Pulmonary artery endothelial cell (primary cell): ENCODE measurements at places on chromosomes 3 and 15.

DNA sequence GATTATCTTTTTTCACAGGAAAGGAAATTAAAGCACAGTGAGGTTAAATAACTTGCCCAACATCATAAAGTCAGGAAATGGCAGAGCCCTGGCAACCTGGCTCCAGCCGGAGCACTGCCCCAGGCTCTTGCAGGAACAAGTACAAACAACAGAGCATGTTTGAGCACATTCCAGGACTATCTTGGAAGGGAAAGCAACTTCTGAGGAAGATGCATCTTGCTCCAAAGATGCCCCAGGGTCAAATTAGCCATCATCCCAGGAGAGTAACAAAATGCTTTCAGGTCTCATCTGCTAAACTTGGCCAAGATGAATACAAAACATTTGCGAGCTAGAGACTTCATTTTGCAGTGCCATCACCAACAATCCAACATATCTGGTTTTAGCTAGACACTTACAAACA lies 162.4 kb upstream of the LRRN1 start:
- no peak for DNase-seq

DNA sequence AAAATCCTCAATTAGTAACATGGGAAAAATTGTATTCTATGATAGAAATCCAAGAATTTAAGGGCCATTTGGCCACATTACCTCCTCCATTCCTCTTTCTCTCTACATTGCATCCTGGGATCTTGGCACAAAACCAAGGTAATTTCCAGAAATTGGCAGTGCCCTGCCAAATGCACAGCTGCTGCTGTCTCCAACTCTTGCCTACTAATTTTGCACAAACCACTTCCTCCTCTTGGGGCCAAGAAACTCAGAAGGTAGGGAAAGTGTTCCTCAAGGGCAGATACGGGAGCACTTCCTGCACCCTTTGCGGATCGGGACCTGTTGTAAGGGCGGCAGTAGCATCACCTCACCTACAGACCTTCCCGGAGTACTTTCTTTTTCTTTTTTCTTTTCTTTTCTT lies 57.8 kb downstream of the MAP3K13 start:
- no peak for DNase-seq

DNA sequence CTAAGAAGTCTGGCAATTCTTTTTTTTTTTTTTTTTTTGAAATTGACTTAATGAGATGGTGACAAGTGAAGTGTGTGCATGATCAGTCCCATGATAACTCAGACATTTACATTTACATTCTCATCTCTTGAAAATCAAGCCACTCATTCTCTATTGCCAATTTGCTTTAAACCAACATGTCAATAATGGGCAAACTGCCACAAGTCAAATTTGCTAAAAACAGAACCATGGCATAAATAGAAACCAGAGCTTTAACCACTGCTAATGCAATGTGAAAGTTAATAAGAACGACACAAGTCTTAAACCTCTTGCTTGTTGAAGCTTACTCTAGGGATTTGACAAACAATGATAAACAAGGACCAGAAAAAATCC lies 12.0 kb upstream of the COL8A1 start:
- no peak for DNase-seq

DNA sequence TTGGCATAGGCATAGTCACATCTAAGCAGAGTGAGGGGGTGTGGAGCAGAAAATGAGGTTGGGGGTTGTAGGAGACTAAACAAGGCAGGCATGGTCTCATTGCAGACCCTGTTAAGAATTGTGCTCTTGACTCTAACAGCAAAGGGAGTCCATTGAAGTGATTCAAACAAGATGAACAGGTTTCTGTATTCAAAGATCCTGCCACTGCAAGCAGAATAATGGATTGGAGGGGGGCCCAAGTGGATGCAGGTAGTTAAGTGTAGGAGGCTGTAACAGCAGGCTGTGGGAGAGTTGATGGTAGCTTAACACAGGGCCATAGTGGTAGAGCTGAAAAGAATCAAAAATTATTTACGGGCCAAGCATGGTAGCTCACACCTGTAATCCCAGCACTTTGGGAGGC lies 34.4 kb downstream of the CASR start:
- DNase-seq, result no peak

DNA sequence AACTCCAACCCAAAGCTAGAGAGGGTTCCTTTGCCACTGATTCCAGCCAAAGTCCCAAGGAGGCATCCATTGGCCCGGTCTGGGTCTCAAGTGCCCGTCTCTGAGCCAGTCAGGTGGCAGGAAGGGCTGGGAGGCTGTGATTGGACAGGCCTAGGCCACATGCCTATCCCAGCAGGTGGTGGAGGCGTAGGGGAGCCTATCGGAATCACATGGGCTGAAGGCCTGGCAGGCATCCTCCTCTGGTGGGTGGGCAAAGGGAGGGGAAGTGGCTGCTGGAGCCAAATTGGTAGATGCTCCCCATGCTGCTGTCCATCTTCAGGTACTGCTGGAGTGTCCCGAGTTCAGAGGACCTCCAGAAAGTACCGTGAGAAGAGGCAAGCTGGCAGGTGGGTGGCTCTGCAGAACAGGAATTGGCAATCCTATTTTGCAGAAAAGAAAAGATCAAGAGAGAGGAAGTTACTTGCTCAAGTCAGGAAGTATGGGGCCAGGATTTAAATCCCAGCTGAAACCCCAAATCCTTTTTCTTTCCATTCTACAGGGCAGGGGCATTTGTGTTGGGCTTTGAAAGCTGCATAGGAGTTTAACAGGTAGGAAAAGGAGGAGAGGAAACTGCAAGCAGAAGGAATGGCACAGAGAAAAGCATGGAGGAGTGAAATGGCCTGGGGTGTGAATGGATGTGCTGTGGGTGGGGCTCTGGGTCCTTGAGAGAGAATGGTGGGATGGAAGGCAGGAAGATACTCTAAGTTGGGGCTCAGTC lies 3.7 kb downstream of the CHST13 start:
- DNase-seq, result no peak
